ENCODE measurements at places on chromosomes 1 and 21.
A peak's percentile ranks its signal among the peaks of the same experiment; 100 is the strongest.

DNA sequence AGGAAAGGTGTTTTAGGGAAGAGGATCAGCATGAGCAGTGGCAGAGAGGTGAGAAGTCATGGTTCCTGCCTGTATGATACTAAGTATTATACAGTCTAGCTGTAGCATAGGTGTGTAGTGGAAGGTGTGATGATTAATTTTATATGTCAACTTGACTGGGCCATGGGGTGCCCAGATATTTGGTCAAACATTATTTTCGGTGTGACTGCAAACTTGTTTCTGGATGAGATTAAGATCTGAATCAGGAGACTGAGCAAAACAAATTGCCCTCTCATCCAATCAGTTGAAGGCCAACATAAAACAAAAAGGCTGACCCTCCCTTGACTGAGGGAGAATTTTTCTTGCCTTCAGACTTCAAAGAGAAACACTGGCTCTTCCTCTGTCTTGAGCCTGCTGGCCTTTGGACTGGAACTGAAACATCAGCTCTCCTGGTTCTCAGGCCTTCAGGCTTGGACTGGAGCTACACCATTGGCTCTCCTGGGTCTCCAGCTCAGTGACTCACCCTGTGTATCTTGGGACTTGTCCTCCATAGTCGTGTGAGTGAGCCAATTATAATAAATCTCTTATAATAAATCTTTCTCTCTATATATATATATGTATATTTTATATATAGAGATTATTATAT is 6.8 kb upstream of the CDC42 start:
- DNase-seq, result no peak

GRCh38 chr1:232486454-232487207 is 143.3 kb downstream of the SIPA1L2 start:
- DNase-seq, result no peak

DNA sequence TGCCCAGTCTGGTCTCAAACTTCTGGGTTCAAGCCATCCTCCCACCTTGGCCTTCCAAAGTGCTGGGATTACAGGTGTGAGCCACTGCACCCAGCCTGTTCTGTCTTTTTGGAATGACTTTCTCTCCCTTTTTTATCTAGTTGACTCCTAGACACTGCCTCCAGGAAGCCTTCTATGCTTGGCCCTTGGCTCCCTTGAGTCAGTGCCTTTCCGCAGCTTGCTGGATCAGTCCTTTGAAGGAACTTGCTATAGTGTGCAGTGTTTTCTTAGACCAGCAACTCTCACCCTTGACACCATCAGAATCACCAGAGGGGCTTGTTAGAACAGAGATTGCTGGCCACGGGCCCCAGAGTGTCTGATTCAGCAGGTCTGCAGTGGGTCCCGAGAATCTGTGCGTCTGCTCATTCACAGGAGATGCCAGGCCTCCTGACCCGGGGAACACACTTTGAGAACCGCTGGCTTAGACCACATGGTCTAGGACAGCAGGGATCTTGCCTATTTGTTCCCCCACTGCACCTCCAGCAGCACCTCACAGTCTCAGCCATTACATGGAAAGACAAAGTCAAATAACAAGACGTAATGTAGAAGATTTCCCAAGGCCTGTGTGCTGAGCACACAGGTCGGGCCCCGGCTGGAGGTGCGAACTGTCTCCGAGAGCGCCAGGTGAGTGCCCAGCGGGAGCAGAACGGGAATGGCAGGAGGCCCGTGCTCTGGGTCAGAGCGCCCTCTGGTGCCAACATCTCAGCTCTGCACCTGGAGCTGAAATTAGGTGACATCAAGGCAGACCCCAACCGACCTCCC is 27.4 kb upstream of the CTPS1 start:
- peak; percentile 50 for DNase-seq

GRCh38 chr21:45623436-45623835 is 20.1 kb upstream of the PCBP3 start:
- no peak for DNase-seq

GRCh38 chr1:82491301-82492048 is 690.7 kb downstream of the ADGRL2 start:
- no peak for DNase-seq

Data from T-helper 17 cell (primary cell).